T follicular helper cell (primary cell): ENCODE measurements at places on chromosomes 3 and 15.

- DNase-seq = no peak
These were observed 632.3 kb upstream of the NR2F2 start for GRCh38 chr15:95698230-95698629.

DNA sequence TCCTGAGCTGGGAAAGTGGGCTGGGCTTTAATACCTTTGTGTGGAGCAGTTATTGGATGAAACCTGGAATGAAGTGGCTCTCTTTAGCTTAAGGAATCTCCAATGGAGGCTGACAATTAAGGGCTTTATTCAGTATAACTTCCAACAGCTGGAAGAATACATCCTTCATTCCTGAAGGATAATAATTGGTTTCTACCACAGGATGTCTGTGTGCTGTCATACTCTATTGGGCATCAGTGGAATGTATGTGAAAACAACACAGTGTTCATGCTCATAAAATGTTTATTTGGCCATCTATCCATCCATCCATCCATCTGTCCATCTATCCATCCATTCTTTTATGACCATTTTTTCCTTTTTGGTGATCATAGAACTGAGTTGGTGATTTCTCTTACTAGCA is 220.7 kb upstream of the GAP43 start:
- DNase-seq = no peak

DNA sequence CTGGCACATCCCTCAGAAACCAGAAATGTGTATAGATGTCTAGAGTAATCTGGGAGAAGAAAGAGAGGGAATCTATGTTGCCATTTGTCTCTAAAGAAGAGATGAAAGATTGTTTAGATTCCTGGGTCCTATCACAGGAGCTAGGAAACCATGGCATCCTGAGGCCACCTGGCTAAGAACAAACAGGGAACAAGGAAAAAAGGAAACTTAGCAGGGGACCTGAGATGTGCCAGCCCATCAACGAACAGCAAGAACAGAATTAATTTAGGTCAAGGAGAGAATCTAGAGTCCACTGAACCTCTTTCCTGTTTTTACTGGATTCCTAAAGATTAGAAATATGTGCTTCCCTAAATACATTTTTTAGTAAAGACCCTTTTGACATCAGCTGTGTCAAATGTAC is 30.3 kb downstream of the IP6K1 start:
- DNase-seq = no peak

- no peak for DNase-seq
These were observed 291.3 kb upstream of the TRIM42 start for GRCh38 chr3:140386357-140387100.

GRCh38 chr3:67048715-67049074 is 50.6 kb downstream of the KBTBD8 start:
- DNase-seq = no peak

- DNase-seq = no peak
These were observed 4.1 kb upstream of the RARB start for GRCh38 chr3:25423780-25424588.

DNA sequence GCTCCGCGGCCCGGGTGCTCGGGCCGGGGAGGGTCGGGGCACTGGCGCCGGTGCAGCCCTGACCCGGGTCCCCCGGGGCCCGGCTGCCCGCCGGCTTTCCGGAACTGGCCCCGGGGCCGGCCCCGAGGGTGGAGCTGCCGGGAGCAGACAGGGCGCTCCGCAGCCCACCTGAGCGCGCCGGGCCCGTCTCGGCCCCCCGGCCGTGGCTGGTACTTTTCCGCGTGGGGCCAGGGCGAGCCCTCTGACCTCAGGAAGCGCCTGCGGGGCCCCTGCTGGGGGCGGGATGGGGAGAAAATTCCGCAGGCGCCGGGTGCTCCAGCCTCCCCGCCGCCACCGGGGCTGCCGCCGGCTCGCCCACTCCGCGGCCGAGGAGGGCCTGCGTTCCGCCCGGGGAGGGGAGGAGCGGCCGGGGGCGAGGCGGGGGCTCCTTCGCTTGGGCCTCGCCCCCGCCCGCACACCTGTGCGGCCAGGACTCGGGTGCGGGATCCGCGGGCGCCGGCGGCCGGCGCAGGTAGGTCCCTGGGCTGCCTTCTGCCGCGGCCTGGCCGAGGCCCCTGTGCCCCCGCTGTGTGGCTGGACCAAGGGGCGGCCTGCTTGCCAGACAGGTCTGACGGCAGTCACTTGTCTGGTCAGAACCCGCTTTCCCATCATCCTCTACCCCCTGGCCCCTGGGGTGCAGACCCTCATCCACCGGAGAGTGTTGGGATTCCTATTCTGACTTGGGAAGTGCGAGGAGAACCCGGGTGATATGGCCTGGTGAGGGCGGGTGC is 3.5 kb downstream of the FURIN start:
- no peak for DNase-seq

GRCh38 chr3:193996641-193997089 is 139.3 kb upstream of the HES1 start:
- DNase-seq = no peak

GRCh38 chr3:126554560-126555525 is 3.9 kb downstream of the C3orf22 start:
- no peak for DNase-seq

GRCh38 chr3:172132721-172133311 is 93.4 kb downstream of the FNDC3B start:
- DNase-seq = no peak

GRCh38 chr3:86991482-86991815 is 500 bp upstream of the VGLL3 start:
- no peak for DNase-seq

- no peak for DNase-seq
These were observed 41.4 kb downstream of the SNAPC5 start for GRCh38 chr15:66456211-66456610.

DNA sequence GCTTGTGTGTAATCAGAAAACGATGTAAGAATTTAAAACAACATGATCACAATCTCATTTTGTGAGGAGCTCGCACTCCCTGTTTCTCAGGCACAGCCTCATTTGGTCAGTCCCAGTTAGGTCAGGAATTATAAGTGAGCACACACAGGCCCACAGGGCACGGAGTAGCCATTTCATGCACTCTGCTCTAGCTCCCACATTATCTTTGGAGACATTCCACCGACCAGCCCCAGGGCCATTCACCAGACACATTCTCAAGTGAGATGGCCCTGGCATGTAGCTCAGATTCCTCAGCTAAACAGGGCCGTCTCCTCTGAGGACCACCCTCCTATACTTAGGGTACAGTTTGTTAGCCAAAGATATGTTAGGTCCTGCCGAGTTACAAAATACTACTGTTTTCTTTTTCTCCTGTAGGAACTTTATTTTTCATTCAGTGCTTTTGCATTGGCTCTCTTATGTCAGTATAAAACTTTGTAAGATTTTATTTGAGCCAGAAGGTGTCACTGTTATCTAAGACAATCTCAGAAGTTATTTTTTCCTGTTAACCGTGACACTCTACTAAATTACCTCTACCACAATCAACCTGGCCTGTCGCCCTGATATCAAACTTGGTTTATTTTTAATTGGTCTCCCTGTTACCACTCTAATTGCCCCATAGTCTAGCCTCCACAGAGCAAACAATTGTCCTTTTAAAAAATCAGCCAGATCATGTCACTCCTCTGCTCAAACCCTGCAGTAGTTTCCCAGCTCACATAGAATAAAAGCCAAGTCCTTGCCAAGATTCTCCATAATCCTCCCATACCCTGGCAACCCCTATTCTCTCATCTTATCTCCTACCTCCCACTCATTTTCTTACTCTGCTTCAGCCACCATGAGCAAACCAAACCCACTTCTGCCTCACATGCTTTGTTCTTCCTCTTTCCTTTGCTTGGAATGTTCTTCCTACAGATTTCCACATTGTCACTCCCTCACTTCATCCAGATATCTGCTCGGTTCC is 105.7 kb downstream of the PPP2R3A start:
- DNase-seq = no peak

DNA sequence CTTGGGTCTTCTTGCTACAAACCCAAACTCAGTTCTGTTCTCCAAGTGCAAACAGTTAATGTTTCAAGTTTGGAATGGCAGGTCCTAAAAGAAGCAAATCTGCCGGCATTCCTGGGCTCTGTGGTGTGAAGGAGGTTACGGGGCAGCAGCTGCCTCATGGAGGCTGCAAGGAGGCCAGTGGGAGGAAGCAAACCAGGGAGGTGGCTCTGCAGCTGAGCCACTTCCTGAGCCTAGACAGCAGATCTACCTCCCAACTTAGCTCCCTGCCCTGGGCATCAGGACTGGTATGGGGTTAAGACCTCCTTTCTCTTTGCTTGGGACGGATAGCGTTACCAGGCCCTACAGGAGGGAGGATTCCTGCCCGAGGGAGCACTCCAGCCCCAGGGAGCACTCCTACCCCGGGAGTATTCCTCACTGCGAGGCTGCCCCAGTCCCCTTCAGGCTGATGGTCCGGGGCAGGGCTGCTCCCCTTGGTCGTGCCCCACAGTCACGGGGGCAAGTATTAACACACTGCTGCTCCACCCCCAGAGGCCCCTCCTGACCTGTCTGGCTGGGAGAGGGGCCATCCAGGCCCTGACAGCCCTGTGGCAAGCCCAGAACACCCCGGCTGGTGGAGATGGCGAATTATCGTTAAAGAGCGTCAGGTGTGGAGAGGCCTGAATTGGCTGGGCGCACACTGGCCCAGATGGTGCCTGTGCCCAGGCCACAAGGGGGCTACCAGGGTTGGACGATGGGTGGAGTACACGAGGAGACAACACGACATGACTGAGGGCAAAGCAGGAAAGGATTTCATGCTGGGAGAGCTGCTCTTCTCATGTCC is 129.9 kb downstream of the ATP10A start:
- DNase-seq = no peak

- no peak for DNase-seq
These were observed 356.3 kb downstream of the FOXP1 start for GRCh38 chr3:71227270-71227661.

GRCh38 chr3:14541646-14542045 is 1.5 kb upstream of the GRIP2 start:
- DNase-seq = no peak

DNA sequence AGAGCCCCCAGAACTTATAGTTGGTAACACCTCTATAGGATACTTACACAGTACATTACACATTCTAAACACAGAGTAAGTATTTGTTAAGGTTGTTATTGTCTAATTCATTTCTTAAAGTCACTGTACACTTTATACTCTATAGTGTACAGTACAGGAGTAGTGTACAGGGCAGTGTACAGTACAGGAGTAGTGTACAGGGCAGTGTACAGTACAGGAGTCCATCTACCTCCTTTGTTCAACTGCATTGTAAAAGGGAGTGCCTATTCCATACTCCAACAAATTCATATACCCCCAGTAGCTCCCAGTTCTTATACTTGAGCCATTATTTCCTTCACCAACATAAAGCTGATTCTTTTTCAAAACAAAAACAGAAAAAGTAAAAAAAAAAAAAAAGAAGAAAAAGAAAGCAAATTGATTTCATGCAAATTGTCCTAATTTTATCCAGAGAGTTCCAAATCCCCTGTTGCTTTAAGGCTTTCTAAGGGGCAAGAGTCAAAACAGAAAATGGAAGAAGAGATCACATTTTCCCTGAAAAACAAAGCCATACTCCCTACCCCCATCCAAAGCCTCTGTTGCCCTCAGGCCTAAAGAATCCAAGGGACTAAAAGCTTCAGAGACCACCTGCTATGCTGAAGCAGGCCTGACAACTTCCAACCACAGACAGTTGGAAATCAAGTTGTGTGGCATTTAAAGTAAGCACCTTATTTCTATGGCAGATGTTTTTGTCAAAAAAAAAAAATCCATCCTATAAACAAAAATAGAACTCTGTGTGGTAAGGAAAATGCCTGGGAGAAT is 125.6 kb downstream of the PLCH1 start:
- no peak for DNase-seq

- no peak for DNase-seq
These were observed 42.7 kb upstream of the PRICKLE2 start for GRCh38 chr3:64267721-64268604.

- DNase-seq = no peak
These were observed 891.5 kb downstream of the ROBO2 start for GRCh38 chr3:77931255-77932009.

DNA sequence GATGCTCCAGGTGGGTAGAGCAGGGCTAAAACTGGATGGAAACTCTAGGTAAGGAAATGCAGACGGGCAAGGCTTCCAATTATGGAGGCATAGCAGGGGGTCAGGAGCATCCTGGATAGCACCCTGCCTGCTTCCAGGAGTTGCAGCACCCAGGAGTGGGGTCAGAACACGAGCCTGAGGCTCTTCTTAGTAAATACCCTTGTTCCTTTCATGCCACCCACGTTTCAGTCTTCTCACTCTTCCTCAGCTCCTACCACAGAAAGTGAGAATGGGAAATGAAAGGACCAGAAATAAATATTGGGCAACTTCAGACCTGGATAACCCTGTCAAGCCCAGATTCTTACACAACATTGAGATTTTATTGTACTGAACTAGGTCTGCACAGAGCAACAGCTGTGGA is 16.4 kb downstream of the CCR1 start:
- DNase-seq = no peak

DNA sequence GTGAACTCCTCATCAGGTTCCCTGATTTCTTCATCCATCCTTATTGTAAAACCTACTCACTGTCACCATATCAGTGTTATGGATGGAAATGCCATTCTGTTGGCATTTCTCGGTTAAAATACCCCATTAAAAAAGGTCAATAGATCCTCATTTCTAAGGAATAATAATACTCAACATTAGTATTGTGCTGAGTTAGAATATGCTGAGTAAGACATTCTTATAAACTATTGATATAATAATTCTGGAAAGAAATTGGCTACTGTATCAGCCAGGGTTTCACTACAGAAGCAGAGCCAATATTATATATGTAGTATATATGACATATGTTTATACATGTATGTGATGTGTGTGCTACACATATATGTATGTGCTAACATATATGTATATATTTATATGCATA is 95.4 kb upstream of the KCNH8 start:
- DNase-seq = no peak

DNA sequence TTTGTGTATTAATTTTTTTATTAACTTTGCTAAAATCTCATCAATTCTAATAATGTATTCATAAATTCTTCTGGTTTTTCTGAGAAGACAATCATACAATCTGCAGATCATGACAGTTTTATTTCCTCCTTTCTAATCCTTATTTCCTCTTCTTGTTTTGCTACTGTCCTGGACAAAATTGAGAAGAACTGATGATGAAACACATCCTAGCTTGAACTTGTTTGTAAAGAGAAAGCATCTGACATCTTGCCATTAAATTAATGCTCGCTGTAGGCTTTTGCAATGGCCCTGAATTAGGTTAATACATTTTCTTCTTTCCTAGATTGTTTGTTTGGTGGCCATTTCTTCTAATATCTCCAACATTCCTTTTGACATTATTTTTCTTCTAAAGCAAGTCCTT is 110.9 kb upstream of the TPM1 start:
- DNase-seq = no peak

DNA sequence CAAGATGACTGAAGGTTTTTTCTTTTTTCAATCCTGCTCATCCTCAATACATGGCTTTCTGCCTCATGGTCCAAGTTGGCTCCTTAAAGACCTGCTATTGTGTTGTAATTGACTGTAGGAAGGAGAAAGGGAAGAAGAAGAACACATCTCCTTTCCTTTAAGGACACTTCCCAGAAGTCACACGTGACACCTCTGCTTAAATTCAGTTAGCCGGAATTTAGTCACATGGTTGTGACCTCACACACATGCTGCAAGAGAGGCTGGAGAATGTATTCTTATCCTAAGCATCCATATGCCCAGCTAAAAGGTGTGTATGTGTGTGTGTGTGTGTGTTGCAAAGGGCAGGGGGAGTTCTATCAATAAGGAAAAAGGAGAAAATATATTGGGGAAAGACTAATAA is 185.8 kb upstream of the IL12A start:
- DNase-seq = no peak
